ENCODE measurements at places on chromosomes 16 and 17.

DNA sequence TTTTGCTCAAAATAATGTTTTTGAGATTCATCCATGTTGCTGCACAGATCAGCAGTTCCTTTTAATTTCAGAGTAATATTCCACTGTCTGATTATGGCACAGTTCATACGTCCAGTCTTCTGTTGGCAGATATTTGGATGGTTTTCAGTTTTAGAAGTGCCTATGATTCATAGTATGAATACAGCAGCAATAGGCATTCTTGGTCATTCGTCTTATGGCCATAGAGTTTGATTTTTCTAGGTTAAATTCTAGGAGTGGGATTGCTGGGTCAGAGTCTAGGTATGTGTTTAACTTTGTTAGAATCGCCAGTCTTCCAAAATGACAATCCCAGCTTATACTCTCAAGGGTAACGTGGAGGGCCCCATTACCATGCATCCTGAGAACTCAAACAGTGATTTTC, 11.5 kb upstream of the IL34 start:
- DNase-seq: no peak

GRCh38 chr17:82052638-82053059, 951 bp downstream of the GPS1 start:
- no peak for DNase-seq

DNA sequence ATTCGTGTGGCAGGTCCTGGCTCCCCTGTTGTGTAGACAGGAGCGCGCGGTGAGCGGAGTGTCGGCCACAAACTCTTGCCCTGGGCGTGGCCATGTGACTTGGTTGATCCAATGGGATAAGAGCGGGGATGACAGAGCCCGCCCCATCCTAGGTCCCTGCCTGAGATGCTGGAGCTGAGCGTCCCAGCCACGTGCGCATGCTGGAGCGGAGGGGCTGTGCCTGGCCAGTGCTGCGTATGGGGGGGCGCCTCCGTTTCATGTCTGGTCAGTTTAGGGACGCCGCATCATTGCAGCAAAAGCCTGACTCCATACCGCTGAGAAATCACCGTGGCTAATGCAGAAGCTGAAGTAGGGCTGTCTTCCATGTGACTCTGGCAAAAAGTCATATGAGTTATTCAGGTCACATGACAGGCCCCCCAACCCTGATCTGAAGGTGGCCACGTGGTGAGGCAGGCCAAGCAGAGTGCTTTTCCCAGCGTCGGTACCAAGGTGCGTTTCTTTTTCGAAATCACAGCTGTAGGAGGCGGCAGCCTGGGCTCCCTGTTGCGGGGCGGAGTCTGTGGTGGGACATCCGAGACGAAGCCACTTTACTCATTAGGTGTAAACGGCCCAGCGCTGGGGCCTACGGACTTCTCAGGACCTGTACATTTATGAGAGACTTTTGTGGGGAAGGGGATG, 22.5 kb downstream of the HSBP1 start:
- DNase-seq: no peak

- DNase-seq: no peak
Observed at GRCh38 chr16:6124136-6124535, 1026.5 kb upstream of the EEF2KMT start.

- no peak for DNase-seq
Observed at GRCh38 chr17:17155568-17155967, 50.6 kb downstream of the PLD6 start.

DNA sequence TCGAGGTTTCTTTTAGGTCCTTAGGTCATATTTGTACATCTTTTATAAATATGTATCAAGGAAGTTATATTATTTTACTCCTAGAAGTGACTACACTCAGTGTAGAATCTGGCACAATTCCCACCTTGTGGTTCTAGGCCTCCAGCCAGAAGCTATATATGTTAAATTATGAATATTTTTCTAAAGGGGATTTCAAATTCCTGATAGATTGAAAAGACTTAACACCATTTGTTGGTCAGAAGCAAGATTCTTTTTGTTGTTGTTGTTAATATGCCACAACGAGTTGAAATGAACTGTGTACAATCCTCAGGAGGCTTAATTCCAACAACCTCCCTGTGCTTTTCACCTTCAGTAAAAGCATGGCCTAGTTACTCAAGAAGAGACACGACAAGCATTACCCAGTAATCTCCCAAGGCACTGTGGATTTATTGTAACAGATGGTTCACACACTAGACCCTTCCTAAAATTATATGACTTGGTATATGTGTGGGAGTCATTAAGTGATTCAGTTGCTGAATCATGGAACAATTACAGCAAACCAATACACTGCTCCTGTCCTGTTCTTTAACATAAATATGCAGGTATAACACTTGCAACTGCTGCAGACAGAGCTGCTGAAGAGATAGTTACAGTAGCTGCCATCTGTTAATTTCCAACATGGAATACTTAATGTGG, 964.4 kb upstream of the GOT2 start:
- no peak for DNase-seq

GRCh38 chr17:47870056-47870455, 19.1 kb upstream of the SP6 start:
- no peak for DNase-seq

- no peak for DNase-seq
Observed at GRCh38 chr17:80601146-80601545, 56.5 kb downstream of the RPTOR start.

- no peak for DNase-seq
Observed at GRCh38 chr17:17051380-17051779, 9.1 kb downstream of the MPRIP start.

- DNase-seq: no peak
Observed at GRCh38 chr16:73106329-73107034, 58.6 kb upstream of the ZFHX3 start.

- no peak for DNase-seq
Observed at GRCh38 chr17:70353408-70354092, 184.2 kb downstream of the KCNJ2 start.

GRCh38 chr16:85928401-85928820, 29.4 kb downstream of the IRF8 start:
- no peak for DNase-seq

DNA sequence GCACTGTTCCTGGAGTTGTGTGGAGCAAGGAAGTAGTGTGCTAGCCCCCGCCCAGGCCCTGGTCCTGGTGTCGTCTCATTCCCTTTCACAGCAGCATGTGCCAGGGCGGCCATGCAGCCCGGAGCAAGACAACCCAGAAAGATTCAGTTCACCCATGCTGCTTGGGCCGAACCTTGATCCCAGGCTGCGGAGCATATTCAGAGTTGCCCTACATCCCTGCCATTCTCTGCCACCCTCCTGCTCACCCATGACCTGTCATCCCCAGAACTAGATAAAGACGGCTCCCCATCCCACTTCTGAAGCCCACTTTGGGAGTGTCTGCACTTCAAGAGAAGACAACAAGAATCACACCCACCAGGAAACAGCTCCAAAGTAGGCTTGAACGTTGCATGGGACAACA, 2452.5 kb downstream of the TP53TG3F start:
- DNase-seq: no peak

All from activated CD4-positive, alpha-beta T cell treated with anti-CD3 and anti-CD28 coated beads, Interleukin-2, amount 50 U/mL, for 4 hours (primary cell).